ENCODE measurements at places on chromosomes 11 and 22. TPM values are rescaled to one million over a fixed set of nuclear protein-coding genes. Genes with fewer than 3 reads are reported as not detected.

The IL17REL gene
- total RNA-seq = not detected

The CENPM gene
- not detected for total RNA-seq

The OR5B21 gene
- not detected for total RNA-seq

The CYTH4 gene
- 12.2 TPM for total RNA-seq

The OOSP2 gene
- not detected for total RNA-seq

The CD3G gene
- total RNA-seq = not detected

The NAA40 gene
- 3.6 TPM for total RNA-seq

The OR5AS1 gene
- total RNA-seq = not detected

The NRXN2 gene
- 0.88 TPM for total RNA-seq

The AGBL2 gene
- 1.3 TPM for total RNA-seq

The LAYN gene
- total RNA-seq = 40.2 TPM

The BCL2L13 gene
- 33.6 TPM for total RNA-seq

The MPZL3 gene
- total RNA-seq = 4.7 TPM

The ELMOD1 gene
- not detected for total RNA-seq

The INPP5J gene
- 0.59 TPM for total RNA-seq

The CASP5 gene
- not detected for total RNA-seq

The PTPRCAP gene
- 1.3 TPM for total RNA-seq

The C11orf52 gene
- total RNA-seq = 2.4 TPM

The KCNJ5 gene
- total RNA-seq = 1.1 TPM

The F2 gene
- not detected for total RNA-seq

The ACR gene
- total RNA-seq = not detected

The RIMBP3C gene
- total RNA-seq = not detected

The OR52N4 gene
- total RNA-seq = not detected

The RAG2 gene
- total RNA-seq = not detected

The GNG3 gene
- not detected for total RNA-seq

The PAX6 gene
- total RNA-seq = 0.62 TPM

Data from uterus (tissue), 4 donors.